ENCODE measurements at places on chromosomes 2 and 18. TPM values are rescaled to one million over a fixed set of nuclear protein-coding genes. Genes with fewer than 3 reads are reported as not detected.

The OTOF gene
- total RNA-seq: not detected

The ALK gene
- total RNA-seq: not detected

The BMP10 gene
- not detected for total RNA-seq

The RGPD6 gene
- total RNA-seq: 30.9 TPM

DNA sequence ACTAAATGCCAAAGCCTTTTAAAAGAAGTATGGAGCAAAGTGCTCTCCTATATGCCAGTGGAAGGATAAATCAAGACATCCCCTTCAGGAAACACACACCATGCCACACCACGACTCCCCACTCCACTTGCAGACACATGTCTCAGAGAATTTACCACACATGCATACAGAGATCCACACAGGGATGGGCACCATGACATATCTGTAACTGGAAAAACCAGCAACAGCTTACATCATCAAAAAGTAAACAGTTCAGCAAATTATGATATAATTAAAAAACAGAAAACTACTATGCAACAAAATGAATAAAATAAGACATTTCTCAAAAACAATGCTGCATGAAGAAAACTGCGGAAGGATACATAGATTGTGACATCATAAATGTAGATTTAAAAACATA lies 29.6 kb downstream of the RBMS1 start:
- 0 out of 2 replicates have a peak overlapping the region, but pooled peaks have one; percentile 28 for H3K27ac ChIP-seq
- H3K4me1 ChIP-seq: peaks cover 32% of the 10 kb centered on the region
- H3K27me3 ChIP-seq: no peaks in the 10 kb centered on the region

GRCh38 chr2:9201185-9201891 lies 5.3 kb upstream of the ASAP2 start:
- H3K27ac ChIP-seq: no peak overlapping the region
- no peak for DNase-seq
- H3K27me3 ChIP-seq: no peaks in the 10 kb centered on the region
- H3K36me3 ChIP-seq: no peaks in the 10 kb centered on the region
- H3K4me3 ChIP-seq: no peak overlapping the region
- H3K4me1 ChIP-seq: peaks cover 13% of the 10 kb centered on the region

GRCh38 chr2:232432598-232433184 lies 23.3 kb upstream of the ALPI start:
- H3K27me3 ChIP-seq: 0 out of 2 replicates have a peak, but pooled peaks cover 2% of the 10 kb centered on the region
- no peak overlapping the region for H3K4me3 ChIP-seq
- H3K4me1 ChIP-seq: peaks cover 21% of the 10 kb centered on the region
- H3K27ac ChIP-seq: no peak overlapping the region

- H3K36me3 ChIP-seq: no peaks in the 10 kb centered on the region
- no peak overlapping the region for H3K27ac ChIP-seq
- DNase-seq: no peak
- H3K4me3 ChIP-seq: no peak overlapping the region
- no peaks in the 10 kb centered on the region for H3K27me3 ChIP-seq
- H3K4me1 ChIP-seq: peaks cover 7% of the 10 kb centered on the region
Observed at GRCh38 chr2:173666171-173666888, 298.8 kb downstream of the SP3 start.

DNA sequence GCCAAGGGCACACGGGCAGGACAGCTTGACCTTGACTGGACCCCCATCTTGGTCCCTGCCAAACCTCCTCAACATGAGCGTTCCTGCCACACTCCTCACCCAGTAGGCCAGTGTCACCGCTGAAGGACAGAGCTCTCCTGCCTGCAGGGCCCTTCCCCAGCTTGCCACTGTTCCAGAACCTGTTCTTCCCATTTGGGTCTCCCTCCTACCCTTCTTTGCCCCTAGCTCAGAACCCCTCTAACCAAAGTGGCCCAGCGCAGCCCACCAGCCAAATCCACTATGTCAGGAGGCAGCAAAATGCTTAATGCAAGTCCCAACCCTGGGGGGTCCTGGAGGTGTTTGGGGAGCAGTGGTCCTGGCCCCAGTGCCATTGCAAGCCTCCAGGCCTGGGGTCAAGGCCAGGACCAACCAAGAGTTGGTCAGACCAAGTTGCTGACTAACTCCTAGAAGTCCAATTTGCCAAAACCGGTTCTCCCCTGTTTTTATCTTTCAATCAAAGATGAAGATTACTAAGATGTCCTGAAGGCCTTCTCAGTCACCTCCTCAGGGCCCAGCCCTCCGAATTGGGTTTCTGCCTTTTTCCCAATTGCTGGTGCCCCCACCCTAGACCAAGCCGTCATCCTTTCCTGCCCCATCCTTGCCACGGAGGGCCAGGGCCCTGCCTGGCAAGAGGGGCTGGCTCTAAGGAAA lies 4.5 kb upstream of the ASPRV1 start:
- H3K4me3 ChIP-seq: no peak overlapping the region
- no peaks in the 10 kb centered on the region for H3K4me1 ChIP-seq
- H3K36me3 ChIP-seq: no peaks in the 10 kb centered on the region

DNA sequence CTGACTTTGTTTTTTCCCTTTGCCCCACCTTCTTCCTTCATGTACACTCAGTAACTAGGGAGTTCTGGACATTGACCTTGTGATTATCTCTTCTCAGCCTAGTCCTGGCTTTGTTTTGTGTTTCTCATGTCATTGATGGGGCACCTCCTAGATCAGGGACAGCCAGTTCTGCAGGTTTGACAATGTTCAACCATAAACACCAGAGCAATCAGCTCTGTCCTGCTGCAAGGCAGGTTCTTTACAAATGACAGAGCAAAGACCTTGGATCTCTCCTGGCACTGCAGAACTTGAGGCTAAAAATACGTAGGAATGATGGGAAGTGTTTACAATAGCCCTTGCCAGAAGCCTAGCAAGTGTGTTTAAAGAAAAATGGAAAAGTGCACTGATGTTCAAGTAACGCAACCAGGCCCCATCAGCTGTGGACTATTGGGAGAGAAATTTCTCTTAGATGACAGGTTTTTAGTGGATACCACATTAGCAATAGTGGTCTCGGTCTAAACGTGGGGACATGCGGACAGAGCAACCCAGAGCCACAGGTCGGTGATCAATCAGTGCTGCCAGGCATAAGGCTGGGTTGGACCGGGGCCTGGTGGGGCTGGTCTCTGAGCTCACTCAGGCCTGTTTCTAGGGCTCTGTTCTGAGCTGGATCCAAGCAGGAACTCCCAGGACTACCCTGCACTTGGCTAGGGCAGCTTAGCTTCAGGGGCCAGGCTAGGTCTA lies 76.8 kb downstream of the SOWAHC start:
- H3K27ac ChIP-seq: no peak overlapping the region
- H3K36me3 ChIP-seq: no peaks in the 10 kb centered on the region

GRCh38 chr2:168607992-168608391 lies 151.9 kb downstream of the CERS6 start:
- H3K36me3 ChIP-seq: no peaks in the 10 kb centered on the region
- no peak overlapping the region for H3K27ac ChIP-seq
- DNase-seq: no peak
- H3K4me3 ChIP-seq: no peak overlapping the region

DNA sequence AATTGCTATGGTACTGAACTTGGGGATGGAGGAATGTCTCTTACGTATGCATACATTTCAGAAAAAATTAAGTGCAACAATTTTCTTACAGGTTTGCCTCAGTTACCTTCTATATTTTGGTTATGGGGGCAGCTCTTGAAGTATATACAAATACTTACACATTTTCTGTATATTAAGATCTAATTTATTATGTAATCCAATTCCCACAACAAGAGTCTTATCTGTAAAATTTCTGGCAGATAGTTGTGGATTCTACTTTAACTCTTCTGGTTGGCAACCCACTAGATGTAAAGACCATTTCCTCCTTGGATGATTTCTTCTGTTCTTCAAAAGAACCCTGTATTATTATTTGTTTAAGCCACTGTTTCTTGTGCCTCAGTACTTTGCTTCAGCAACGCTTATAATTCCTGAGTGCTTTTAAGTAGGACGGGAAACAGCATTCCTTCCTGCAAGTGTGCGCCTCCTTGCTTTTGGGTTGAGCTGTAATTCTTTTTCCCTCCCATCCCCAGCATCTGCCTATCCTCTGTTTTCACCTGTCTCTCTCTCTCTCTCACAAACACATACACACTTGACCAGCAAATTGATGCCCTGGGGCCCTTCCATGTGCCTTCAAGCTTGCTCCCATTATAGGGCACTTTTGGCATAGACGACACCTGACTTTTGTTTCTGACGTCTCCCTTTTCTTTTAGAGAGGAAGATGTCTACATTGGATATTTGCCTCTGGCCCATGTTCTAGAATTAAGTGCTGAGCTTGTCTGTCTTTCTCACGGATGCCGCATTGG lies 61.4 kb downstream of the ACSL3 start:
- peaks cover 23% of the 10 kb centered on the region for H3K4me1 ChIP-seq
- peaks cover 73% of the 10 kb centered on the region for H3K36me3 ChIP-seq
- no peak overlapping the region for H3K4me3 ChIP-seq
- no peak overlapping the region for H3K27ac ChIP-seq
- H3K27me3 ChIP-seq: no peaks in the 10 kb centered on the region

DNA sequence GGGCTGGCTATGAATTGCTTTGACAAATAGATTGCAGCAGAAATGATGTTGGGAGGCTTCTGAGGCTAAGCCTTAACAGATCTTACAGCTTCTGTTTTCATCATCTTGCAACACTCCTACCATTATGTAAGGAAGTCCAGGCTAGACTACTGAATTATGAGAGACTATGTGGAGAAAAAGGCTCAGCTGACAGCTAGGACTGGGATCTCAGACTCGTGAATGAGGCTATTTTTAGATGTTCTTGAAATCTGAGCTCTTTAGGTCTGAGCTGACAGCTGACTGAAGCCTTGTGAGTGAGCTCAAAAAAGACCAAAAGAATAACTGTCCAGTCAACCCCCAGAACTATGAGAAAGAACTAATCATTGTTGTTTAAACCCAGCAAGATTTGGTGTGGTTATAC lies 70.3 kb downstream of the VWC2L start:
- H3K27me3 ChIP-seq: 0 out of 2 replicates have a peak, but pooled peaks cover 4% of the 10 kb centered on the region
- DNase-seq: no peak
- H3K4me3 ChIP-seq: no peak overlapping the region
- H3K27ac ChIP-seq: no peak overlapping the region
- no peaks in the 10 kb centered on the region for H3K4me1 ChIP-seq

DNA sequence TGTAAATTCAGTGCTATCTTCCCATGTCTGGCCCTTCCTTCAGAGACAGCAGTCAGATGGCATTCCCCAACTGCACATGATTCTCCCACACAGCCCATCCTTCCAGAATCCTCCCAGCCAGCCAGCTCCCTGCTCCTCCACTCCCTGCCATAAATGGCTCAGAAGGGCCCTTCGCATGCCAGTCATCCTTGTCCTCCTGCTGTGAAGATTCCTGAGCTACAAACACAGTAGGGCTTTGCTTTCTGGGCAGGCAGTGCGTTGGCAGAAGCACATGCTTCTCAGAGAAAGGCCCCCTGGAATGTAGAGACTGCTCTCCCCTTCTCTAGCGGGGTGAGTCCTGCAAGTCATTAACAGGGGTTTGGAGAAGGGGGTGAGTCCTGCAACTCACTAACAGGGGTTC lies 71.9 kb downstream of the TEX51 start:
- no peak for DNase-seq
- H3K4me1 ChIP-seq: peaks cover 7% of the 10 kb centered on the region
- H3K36me3 ChIP-seq: no peaks in the 10 kb centered on the region
- H3K27ac ChIP-seq: no peak overlapping the region
- peaks cover 29% of the 10 kb centered on the region for H3K27me3 ChIP-seq

GRCh38 chr2:11466307-11467128 lies 557 bp upstream of the E2F6 start:
- H3K27ac ChIP-seq: no peak overlapping the region
- H3K27me3 ChIP-seq: no peaks in the 10 kb centered on the region
- peaks cover 32% of the 10 kb centered on the region for H3K36me3 ChIP-seq
- peak overlapping the region; percentile 55 for H3K4me3 ChIP-seq

DNA sequence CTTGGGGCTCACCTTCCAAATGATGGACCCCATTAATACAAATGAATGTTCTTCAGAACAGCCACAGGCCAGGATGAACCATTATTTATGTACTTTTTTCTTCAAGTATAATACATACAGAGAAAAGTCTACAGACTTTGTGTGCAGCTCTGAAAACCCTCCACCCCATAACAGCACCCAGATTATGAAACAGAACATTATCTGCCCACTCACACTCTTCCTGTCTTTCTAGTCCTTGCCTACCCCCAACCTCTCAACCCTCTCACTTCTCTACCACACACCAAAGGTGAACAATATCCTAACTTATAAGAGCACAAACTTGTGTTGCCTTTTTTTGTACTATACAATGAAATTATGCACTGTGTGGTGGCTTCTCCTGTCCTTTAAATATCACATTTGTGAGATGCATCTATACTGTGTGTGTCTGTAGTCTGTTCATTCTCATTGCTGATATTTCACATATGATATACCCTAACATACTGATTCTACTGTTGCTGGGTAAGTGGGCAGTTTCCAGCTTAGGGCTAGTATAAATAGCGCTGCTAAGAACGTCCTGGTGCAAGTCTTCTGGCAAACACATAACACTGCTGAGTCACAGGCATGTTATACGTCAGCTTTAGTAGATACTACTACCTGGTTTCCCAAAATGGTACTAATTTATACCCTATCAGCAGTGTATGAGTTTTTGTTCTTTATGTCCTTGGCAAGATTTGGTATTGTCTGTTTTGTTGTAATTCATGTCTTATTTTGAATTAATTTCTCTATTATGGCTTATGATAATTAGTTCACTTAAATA lies 1.0 kb upstream of the NPHP1 start:
- DNase-seq: no peak
- H3K4me3 ChIP-seq: no peak overlapping the region
- H3K36me3 ChIP-seq: peaks cover 14% of the 10 kb centered on the region
- H3K27me3 ChIP-seq: no peaks in the 10 kb centered on the region
- peaks cover 10% of the 10 kb centered on the region for H3K4me1 ChIP-seq

GRCh38 chr2:6052649-6053048 lies 360.5 kb downstream of the SOX11 start:
- DNase-seq: no peak
- no peaks in the 10 kb centered on the region for H3K36me3 ChIP-seq
- no peak overlapping the region for H3K4me3 ChIP-seq
- H3K27ac ChIP-seq: no peak overlapping the region
- H3K4me1 ChIP-seq: no peaks in the 10 kb centered on the region

DNA sequence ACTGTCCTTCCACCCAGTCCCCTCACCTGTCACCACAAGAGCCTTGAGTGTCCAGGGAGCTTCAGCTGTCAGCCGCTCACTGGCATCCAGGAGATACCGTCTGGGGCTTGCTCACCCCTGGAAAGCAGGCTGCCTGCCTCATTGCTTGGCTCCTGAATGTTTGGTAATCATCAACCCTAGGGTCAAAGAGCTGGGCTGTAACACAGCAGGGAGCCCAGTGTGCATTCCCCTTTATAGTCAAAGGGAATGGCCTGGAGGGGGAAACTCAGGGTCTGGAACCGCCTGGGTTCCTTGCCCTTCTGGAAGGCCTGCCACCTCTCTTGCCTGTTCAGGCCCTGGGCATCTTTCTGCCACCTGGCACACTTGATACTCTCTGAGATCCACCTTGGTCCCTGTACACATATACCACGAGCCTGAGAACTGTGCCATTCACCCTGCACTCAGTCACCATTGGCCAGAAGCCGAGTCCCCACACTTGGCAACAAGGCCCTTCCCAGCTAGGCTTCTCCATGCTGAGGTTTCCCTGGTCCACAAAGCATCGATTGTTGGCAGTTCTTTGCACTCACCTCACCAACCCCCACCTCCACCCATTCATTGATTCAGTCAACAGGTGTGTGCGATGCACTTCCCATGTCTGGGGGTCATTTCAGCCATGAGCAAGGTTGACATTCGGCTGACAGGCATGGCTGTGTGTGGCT lies 35.0 kb downstream of the TPRKB start:
- no peak overlapping the region for H3K4me3 ChIP-seq
- no peak overlapping the region for H3K27ac ChIP-seq
- H3K36me3 ChIP-seq: no peaks in the 10 kb centered on the region
- DNase-seq: no peak
